ENCODE measurements at places on chromosomes 13 and 19.
A peak's percentile ranks its signal among the peaks of the same experiment; 100 is the strongest.

- DNase-seq: no peak
These were observed 14.6 kb downstream of the NACC1 start for GRCh38 chr19:13132471-13133180.

- DNase-seq: no peak
These were observed 413.3 kb downstream of the KCTD12 start for GRCh38 chr13:76472916-76473315.

DNA sequence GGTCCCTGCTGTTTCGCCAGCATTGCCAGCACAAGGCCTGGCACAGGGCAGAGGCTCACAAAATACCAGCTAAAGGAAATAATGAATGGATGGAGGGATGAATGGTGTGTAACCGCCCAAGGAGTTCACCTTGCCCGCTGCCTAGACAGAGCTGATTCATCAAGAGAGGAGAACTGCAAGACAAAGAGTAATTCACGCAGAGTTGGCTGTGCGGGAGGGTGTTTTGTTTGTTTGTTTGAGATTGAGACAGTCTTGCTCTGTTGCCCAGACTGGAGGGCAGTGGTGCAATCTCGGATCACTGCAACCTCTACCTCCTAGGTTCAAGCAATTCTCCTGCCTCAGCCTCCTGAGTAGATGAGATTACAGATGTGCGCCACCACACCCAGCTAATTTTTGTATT lies 3.0 kb downstream of the OPA3 start:
- DNase-seq: no peak

- DNase-seq: no peak
These were observed 92.9 kb downstream of the PCDH9 start for GRCh38 chr13:67137044-67137735.

DNA sequence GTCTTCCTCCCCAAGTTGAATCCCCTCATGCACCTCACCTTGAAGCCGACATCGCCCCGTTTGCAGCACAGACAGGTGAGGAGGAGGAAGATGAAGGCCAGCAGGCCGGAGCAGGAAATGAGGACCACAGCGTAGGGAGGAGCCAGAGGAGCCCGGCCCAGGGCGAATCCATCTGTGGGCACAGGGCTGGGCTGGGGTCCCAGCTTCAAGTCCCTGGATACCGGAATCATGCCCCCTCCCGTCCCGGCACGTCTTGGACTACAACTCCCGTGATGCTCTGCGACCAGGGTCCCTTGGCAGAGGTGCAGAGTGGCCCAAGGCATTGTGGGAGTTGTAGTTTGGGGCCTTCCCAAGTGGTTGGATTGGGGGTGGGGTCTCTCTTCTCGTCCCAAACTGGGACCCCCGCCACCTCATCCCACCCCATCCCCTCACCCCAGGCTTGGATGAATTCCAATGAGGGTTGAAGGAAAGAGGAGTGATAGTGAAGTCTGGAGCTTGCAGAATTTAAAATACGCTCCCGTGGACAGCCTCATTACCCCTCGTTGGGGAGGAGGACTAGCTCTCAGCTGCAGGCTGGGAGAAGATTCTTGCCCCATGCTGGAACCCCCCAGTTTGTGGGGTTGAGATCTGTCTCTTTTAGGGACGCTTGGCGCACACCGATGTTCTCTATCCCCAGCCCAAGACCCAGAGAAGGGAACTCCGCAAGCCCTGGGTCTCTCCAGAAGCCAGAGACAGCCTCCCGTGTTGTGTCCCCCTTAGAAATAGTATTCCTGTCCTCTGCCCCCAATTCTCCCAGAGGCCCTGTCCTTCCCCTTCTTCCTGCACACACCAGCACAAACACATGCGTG lies 990 bp downstream of the LMTK3 start:
- DNase-seq: peak; percentile 55

DNA sequence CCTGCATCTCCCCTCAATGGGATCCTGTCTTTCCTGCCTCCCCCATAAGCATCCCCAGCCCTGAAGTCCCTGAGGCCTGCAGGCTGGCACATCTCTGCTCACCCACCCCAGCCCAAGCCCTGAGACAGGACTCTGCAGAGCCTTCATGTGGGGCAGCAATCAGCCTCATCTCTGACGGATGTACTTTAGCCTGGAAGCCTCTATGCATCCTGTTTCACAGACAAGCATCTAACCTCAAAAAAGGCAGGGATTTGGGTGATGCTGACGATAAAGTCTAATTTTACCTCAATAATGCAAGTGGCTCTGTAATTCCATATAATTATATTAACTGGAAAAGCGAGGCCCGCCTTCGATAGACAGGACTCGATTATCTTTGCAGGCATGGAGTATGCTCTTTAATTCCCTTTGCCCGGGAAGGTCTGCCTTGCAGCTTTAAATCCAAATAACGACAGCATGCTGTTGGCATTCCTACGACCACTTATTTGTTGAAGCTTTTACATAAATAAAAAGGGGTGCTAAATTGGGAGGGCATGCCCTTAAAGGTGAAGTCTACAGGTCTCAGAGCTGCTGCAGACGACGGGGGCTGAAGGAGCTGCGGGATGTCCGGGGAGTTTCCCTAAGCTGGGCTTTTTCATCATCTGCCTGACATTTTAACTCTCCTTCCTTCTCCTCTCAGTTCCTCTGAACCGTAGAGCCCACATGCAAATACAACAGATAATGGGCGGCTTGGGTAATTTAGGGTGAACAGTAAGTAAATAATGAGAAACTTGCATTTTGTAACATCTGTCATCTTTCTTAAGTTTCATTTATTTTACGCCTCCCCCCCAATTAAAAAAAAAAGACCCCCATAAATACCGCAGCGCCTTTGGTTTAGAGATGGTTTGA lies 211.5 kb downstream of the URI1 start:
- no peak for DNase-seq

GRCh38 chr13:60720590-60720989 lies 323.6 kb downstream of the TDRD3 start:
- DNase-seq: no peak

GRCh38 chr13:59991395-59991794 lies 172.3 kb downstream of the DIAPH3 start:
- DNase-seq: no peak

DNA sequence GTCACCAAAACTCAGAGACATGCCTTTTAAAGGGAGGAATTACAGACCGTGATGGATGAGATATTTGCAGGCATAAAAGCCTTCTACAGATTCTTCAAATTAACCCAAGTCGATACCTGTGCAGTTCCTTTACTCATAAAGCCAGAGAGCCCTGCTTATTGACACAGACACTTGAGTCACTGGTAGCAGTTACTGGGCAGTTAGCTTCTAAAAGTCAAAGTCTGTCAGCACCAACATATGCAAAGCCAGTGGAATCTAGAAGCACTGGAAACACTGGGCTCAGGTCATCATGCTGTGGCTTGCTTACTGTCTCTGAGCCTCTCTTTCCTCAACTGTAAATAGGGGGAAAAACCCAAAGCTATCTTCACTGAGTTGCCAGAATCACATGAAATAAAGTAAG lies 25.7 kb upstream of the LRCH1 start:
- no peak for DNase-seq

- DNase-seq: no peak
These were observed 17.6 kb upstream of the POSTN start for GRCh38 chr13:37616131-37616530.

- DNase-seq: peak; percentile 43
These were observed 10.3 kb upstream of the RNF113B start for GRCh38 chr13:98187155-98187964.

DNA sequence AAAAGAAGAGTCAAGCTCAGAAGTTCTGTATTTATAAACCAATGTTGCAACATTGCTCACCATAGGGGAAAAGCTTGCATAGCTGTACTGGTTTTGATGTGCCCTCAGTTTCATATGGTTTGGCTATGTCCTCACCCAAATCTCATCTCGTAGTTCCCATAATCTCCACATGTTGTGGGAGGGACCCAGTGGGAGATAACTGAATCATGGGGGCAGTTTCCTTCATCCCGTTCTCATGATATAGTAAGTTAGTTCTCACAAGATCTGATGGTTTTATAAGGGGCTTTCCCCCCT lies 73.9 kb downstream of the TNFRSF19 start:
- DNase-seq: no peak

GRCh38 chr19:57057036-57057686 lies 62.6 kb upstream of the USP29 start:
- DNase-seq: no peak

GRCh38 chr19:6272913-6273600 lies 6.7 kb downstream of the MLLT1 start:
- DNase-seq: no peak

- peak; percentile 78 for DNase-seq
These were observed 511 bp downstream of the GARRE1 start for GRCh38 chr19:34254698-34255432.

- DNase-seq: no peak
These were observed 3.8 kb downstream of the SCN1B start for GRCh38 chr19:35034005-35034502.

GRCh38 chr13:51488212-51488611 lies 35.4 kb upstream of the INTS6 start:
- DNase-seq: no peak

DNA sequence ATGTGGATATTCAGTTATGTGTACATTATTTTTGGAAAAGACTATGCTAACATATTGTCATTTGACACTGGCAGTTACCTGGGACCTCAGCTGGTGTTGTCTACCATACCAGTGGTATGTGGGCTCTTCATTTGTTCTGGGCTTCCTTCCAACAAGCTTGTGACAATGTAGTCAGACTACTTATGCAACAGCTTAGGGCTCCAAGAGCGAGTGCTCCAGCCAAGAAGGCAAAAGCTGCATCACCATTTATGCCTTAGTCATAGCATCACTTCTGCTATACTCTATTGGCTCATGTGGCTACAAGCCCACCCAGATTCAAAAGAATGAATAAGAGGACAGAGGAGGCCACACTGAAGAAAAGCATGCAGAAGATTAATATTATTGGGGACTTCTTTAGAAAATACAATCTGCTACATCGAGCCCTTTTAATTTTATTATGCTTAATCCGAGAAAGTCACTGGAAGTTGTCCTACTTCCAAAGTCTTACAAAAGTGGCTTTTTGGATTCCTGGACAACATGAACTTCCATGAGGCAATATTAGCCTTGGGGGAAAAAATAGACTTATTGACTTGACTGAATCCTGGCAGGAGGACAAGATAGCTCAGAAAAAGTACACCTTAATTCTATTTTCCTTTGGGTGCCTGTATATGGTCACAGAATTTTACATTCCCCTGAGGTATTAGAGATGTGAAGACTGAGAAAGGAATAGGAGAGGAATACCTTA lies 529.4 kb upstream of the HTR2A start:
- DNase-seq: no peak

DNA sequence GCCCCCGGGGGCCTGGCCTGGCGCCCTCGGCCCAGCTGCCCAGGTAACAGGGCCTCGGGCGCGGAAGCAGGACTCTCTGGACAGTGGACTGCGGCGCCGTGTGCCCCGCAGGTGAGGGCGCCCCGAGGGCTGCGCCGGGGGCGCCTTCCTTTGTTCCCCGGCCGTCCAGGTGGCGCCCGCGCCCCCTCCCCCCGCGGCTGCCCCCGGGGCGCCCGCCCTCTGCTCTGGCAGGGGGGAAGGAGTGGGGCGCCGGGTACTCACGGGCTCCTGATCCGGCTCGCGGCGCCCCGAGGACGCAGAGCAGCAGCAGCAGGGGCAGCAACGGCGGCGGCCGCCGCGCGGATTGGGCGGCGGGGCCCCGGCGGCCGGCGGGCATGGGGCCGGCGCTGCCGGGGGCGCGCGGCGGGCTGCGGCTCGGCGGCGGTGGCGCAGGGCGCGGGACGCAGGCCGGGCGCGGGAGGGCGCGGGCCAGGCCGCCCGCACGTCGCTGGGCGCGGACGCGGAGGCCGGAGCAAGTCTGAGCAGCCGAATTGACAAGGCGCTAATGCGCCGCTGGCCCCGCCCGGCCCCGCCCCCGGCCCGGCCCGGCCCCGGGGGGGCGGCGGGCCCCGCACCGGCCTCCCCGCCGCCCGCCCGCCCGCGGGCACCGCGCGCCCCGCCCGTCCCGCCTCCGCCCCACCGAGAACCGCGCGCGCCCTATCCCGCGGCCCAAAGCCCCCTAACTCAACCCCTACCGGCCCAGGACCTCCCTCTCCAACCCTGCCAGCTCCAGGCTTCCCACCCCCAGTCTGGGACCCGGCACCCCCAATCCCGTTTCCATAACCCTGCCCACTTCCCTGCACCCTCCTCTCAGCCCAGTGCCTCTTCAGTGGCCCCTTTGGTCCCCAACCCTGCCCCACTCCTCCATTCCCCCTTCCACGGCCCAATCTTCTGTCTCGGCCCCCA lies at the start of gene CRLF1:
CRLF1 (minus strand) TSS at position 519 of the 945 bp plus-strand sequence; CDS start at position 376, 143 bp downstream.
- peak; percentile 52 for DNase-seq

DNA sequence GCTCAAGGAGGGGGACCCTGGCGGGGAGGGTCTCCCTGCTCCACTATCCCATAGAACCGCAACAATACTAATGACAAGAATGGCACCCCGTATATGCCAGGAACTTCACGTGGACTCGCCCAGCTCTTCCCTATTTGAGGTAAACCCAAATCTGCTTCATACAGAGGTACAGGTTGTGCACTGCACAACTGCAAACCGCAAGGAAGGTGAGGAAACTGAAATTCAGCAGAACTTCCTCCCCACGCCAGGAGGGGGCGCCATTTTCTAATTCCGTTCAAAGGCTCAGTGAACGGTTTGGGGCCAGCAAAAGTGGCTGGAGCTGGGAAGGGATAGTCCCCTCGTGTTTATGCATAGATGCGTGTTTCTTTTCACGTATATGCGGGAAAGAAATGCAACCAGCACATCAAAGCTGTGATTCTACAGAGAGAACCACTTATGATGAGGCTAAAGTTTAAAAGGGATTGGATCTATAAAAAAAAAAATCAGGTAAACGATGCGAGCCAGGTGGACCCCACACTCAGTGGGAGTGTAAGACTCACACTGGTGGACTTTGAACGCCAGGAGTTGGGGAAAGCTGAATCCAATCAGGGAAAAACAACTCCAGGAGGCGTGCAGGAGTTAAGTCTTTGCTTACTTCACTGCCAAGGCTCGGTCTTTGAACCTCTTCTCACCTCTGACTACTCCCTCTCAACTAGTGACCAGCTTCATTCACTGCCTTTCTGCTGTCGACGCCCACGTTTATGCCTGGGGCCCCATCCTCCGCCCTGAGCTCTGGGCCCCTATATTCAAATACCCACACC lies 20.3 kb downstream of the C19orf81 start:
- DNase-seq: no peak

GRCh38 chr13:101714195-101714594 lies 261.7 kb downstream of the ITGBL1 start:
- peak; percentile 63 for DNase-seq

DNA sequence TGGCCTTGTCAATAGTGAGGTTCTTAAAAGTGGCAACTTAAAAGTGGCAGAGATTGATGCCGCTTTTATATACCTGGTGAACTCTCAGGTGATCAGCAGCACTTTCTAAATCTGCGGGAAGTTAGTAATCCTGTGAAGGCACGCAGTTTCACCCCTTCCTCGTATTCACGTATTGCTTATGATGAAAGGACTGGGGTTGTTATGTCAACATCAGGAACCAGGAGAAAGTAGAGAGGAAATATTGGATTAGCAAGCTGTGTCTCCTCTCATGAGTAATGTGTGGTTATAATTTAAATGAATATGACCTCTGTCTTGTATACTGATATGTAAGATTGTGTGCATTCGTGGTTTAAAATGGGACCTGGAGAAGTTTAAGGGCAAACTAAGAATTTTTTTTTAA lies 544.6 kb downstream of the SLITRK6 start:
- DNase-seq: no peak

All from NCI-H146 (cell line).